Body of pancreas (tissue), 4 donors: ENCODE measurements at places on chromosomes 4 and X.

GRCh38 chr4:65457011-65457410, 213.3 kb downstream of the EPHA5 start:
- DNase-seq: no peak

GRCh38 chr4:87240341-87240740, 19.9 kb upstream of the KLHL8 start:
- DNase-seq: no peak

- peak; percentile 58 for DNase-seq
These were observed 11.1 kb downstream of the GASK1B start for GRCh38 chr4:158161551-158162354.

DNA sequence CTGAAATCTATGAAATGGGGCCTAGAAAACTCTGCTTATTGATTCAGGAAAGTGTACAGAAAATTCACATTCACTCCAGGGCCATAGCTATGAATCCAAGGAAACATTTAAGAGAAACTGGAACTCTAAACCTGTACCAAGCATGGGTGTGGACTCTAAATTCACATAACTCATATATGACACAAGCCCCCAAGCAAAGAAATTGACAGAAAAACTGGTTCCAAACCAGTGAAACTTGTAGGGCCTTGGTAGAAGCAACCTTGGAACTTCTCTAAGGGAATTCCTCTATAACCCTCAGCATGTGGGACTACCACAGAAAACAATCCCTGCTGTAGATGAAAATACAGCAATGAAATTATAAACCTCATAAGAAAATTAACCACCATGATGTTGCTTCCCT, 106.6 kb upstream of the NRK start:
- DNase-seq: no peak

DNA sequence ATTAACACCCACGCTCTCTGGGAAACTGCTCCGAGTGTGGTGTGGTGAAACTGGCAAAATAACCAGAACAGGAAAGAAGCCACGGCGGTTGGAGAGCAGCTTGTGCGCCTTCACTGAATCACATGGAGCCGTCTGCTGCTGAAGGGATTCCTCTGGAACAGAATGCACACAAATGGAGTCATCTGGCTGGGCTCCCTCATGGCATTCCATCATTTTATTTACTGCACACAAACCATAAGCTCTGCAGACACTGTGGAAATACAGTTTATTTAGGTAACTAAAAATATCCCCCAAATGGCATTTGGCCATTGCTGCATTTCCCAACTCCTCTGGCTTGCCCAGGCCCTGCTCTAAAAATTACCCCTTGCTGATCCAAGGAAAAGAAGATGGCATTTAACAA, 187.0 kb upstream of the S100G start:
- no peak for DNase-seq

DNA sequence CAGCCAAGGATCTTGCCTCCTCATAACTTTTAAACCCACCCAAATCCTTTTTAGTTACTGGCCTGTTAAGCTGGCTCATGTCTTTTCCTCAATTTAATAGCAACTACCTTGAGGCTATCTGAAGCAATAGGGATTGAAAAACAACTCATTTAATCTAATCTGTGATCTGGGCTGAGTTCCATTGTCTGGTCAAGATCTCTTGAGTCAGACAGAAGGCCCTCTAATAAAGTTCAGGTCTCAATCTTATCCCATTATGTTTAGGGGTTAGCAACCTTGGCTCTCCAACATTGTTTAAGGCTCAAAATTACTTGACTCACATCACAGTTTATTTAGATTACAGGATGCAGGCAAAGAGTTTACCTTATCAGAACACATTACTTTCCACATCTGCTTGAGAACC, 436.1 kb downstream of the ANKRD50 start:
- no peak for DNase-seq

GRCh38 chr4:57344296-57344695, 234.1 kb upstream of the IGFBP7 start:
- DNase-seq: no peak

- DNase-seq: no peak
These were observed 181.0 kb downstream of the LDB2 start for GRCh38 chr4:16717266-16717970.

DNA sequence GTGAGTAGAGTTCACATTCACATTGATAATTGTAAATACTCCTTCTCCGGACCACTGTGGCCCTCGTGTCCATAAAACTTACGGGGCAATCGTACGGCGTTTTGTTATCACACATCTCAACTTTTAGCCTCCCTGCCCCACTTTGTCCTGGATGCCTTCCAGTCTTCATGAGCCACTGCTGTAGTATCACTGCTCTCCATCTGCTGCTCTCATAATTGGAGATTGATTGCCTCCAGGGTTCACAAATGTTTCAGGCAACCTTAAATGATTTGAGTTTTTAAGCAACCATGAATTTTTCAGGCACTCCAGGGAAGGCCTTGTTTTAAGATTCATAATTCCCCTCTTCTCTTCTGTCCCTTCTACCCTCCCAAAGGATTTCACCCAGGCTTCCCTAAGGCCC, 28.4 kb downstream of the ALPK1 start:
- no peak for DNase-seq

- DNase-seq: no peak
These were observed 46.4 kb downstream of the TBC1D14 start for GRCh38 chr4:6956087-6956433.

DNA sequence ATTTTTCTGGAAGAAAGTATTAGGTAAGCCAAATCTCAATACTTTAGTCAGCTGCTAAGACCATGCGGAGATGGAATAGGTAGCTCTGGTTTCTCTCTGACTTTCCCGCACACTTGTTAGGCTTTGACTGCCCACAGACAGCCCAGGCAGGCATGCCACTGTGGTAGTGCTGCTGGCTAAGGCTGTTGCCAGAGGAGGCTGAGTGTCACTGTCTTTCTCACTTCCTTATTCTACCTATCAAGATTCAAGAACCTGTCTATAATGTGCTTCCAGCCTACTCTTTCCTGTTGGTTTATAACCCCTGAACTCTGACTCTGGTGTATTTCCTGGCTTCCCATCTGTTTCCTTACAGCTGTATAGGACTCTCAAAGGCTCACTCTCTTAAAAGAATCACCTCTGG, 81.8 kb upstream of the TRPC5 start:
- DNase-seq: no peak

- no peak for DNase-seq
These were observed 508.8 kb downstream of the C4orf33 start for GRCh38 chr4:129604632-129605255.

GRCh38 chr4:171118091-171118490, 695.1 kb upstream of the GALNTL6 start:
- DNase-seq: no peak

GRCh38 chr4:188976644-188977115, 837.4 kb downstream of the TRIML1 start:
- DNase-seq: no peak

DNA sequence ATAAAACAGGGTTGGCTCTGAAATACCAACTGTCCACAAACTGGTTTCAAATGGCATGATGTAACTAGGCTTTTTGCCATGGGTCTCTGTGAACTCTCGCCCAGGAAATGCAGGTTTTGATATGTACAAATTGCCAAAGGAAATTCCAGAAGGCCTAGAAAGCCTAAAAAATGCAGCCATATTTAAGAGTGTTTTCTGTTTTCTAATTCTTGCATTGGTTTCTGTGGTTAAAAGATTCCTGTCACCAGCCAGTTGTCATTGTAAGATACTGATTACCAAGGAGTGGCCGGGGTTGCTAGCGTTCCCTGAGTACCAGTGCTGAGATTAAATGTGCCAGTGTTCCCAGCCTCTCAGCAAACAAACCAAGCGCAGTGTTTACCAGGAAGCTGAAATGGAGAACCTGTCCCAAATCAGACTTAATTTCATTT, 53.9 kb upstream of the SORBS2 start:
- DNase-seq: peak; percentile 82

- no peak for DNase-seq
These were observed 22.3 kb upstream of the DCUN1D4 start for GRCh38 chr4:51820443-51821234.

DNA sequence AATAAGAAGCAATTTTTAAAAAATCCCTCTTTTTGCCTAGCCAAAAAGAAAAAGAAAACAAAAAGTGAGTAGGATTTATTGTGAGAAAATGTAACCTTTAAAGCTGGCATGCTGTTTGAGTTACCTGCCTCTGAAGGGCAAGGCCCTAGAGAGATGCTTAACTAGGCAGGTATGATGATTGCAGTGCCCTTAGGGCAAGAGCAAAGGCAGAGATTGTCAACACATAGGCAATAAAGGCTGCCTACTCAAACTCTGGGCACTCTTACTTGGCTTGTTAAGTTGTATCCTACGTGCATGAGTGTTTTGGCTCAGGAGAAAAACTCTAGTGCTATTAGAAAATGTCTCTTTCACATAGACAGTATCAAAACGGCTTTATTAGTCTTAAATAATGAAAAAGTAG, 306.0 kb downstream of the RPA4 start:
- DNase-seq: no peak

DNA sequence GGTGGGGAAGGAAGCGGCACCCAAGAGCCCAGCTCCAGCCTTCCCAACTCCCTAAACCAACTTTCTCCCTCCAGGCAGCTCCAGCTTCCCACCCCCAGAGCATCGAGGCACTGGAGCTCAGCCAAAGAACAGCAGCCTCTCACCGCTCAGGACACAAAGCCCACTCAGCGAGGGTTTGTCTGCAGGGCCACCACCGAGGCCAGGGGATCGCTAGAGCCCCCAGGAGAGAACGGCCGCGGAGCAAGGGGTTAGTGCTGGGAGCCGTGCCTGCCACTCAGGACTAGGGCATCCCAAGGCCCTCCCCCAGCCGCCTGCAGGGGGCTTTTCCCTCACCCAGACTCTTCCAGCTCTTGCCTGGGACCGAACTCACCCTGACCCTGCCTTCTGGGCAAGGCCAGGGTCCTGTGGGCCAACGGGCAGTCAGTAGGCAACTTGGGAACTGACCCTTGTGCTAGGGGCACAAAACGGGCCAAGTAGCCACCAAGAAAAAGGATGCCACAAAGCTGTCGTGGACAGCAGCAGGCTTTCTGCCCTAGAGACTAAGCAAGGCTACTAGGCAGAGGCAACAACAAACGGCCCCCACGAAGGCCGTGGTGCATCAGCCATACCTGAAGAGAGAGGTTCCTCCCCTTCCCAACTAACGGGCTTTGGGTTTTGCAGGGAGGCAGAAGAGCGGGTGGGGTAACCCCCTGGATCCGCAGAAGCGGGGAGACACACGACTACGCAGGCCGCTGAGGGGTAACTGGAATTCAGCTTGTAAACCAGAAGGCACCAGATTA, 2.3 kb downstream of the HCFC1 start:
- no peak for DNase-seq

DNA sequence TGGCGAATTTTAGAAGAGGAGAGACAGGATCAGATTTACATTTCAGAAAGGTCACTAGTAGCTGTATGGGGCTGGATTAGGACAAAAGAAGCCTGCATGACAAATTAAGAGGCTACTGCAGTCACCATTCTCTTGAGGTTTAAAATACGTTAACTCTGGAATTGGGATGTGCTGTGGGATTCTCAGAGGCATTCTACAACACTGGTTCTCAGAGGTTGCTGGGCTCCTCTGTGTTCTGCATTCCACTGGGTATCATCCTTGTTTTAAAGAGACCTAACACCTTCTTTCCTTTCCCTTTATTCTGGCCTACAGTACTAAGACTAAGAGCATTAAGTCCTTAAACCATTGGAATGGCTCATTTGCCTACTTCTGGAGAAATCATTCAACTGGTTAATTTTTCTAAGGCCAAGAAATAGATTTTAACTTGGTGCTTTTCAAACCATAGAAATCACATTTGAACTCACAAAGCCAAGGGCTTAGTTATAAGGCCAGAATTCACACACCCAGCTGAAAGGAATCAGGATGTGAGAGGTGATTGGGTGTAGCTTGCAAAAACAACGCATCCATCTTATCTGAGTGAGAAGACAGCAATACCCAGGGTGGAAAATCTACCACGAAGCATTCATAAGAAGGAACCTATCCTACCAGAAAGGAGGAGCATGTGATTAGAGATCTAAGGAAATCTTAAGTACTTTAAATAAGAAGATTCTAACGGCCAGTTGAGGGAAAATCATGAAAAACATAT, 116.6 kb downstream of the SHISA3 start:
- DNase-seq: no peak

DNA sequence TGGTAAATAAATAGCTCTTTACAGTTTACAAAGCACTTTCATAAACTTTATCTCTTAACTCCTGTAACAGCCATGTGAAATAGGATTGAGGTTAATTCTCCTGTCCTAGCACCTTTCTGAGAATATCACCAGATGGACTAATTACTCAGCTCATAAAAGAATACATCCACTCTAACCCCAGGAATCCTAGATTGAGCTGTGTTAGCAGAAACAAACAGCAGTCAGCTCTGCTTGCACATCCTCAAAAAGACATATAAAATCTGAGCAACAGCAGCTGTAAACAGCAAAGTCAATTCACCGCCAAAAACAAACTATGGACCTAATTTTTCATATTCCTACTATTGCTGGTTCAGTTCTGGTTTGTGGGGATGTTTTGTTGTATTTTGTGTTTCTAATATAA, 182.8 kb downstream of the QDPR start:
- DNase-seq: no peak

DNA sequence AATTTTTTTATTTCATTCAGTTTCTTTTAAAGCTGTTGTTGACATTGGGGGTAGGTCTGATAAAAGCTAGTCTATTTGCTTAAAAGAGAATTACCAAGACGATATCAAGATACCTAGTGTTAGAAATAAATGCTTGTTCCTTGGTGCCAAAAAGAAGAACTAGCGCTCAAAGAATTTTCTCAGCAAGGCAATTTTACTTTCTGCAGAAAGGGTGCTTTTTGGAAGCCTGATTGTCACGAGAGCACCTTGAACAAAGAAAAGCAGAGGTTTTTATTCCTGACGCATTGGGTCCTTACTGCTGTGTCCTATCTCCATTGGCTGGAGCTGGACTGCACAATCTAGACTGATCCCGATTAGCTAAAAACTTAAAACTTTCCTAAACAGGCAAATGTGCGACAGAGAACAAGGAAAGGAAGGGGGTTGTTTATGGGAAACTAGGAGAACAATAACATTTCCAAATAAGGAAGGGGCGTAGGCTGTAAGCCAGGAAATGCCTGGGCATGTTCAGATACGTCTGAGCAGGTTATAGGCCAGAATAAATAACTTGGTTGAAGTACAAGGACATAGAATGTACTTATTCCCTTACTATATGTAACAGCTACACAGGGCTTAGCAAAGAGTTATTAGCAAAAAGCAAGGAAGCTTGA, 50.3 kb upstream of the STPG2 start:
- no peak for DNase-seq

GRCh38 chrX:119273420-119274192, 37.5 kb downstream of the PGRMC1 start:
- DNase-seq: peak; percentile 41

GRCh38 chr4:33013282-33013681, 2293.1 kb downstream of the PCDH7 start:
- no peak for DNase-seq

DNA sequence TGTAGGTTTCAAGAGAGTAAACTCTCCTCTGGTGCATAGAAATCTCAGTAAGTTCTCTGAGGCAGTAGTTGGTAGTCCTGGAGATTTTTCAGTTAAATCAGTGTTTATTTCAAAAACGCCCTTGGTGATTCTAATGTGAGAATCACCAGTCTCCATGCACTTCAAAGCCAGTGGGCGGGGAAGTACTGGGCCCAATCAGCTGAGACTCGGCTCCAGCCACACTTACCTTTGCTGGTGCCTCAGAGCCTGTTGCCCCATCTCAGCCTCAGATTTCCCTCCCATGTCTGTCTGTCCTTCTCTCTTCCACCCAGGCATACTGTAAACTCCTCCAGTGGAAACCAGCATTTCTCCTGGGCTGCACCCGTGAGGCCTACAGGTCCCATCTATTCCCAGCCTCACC, 7.4 kb upstream of the MGST2 start:
- DNase-seq: no peak

GRCh38 chr4:2071912-2072867, 13.1 kb downstream of the NAT8L start:
- peak; percentile 64 for DNase-seq

- no peak for DNase-seq
These were observed 110.1 kb downstream of the LARP7 start for GRCh38 chr4:112747036-112747435.
